Psoas muscle (tissue), 8 donors: ENCODE measurements at places on chromosomes 5 and 9. TPM values are rescaled to one million over a fixed set of nuclear protein-coding genes. Genes with fewer than 3 reads are reported as not detected.

DNA sequence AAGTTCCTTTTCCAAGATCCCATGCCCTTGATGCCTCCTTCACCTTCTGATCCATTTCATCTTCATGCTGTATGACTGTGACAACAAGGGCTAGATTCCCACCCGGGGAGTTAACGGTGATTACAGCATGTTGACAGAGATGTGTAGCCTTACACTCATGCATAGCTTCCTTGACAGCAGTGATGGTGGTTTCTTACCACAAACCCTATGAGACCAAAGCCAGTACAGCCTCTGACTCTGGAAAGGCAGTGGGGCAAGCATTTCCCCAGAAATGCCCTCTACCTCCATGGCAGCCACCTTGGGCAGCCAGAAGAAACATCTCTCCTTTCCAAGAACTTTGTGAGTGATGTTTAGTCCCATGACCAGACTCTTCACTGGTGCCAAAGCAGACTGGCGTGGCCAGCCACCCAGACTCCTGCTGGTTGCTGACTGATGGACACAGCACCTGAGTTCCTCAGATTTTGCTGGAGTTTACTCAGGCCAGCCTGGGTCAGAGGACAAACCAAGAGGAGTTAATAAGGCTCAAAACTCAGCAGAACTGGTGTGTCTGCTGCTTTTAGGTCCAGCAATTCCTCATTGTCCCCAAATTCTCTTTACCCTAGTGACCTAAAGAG lies 199.7 kb upstream of the SLC27A6 start:
- DNase-seq, result no peak
- no peaks in the 10 kb centered on the region for H3K27me3 ChIP-seq
- H3K4me1 ChIP-seq, result no peaks in the 10 kb centered on the region
- no peaks in the 10 kb centered on the region for H3K36me3 ChIP-seq
- no peak overlapping the region for H3K27ac ChIP-seq
- no peak overlapping the region for H3K4me3 ChIP-seq

DNA sequence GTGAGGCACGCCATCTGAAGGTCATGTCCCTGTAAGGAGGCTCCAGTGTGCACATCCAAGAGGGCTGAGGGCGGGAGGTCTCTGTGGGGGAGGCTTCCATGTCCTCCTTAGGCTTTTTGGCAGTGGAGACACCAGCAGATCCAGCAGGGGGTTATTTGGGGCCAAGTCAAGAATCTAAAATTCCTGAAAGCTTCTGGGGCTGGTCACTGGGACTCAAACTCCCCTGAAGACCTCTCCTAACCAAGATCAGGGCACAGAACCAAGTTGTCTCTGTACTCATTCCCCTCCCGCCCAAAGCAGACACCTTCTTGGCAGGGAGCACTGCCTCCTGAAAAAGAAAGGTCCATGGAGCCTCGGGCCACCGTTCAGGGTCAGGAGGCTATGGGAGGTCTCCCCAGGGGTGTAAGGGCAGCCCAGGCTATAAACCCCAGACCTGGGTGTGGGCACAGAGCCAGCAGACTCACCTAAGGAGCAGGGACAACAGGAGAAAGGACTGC lies 127.4 kb upstream of the ADRA1B start:
- no peaks in the 10 kb centered on the region for H3K4me1 ChIP-seq
- H3K4me3 ChIP-seq, result no peak overlapping the region
- H3K27ac ChIP-seq, result no peak overlapping the region
- peak; percentile 59 for DNase-seq
- H3K36me3 ChIP-seq, result no peaks in the 10 kb centered on the region

- no peak overlapping the region for H3K27ac ChIP-seq
- peak; percentile 26 for DNase-seq
- H3K27me3 ChIP-seq, result no peaks in the 10 kb centered on the region
- no peaks in the 10 kb centered on the region for H3K4me1 ChIP-seq
- H3K4me3 ChIP-seq, result no peak overlapping the region
- no peaks in the 10 kb centered on the region for H3K36me3 ChIP-seq
These were observed 602.4 kb upstream of the CLINT1 start for GRCh38 chr5:158461240-158461854.

GRCh38 chr9:75903785-75904360 lies 13.4 kb downstream of the PCSK5 start:
- H3K27me3 ChIP-seq, result no peaks in the 10 kb centered on the region
- DNase-seq, result no peak
- no peaks in the 10 kb centered on the region for H3K4me1 ChIP-seq
- H3K27ac ChIP-seq, result no peak overlapping the region

GRCh38 chr5:73968246-73968645 lies 342.2 kb downstream of the ARHGEF28 start:
- H3K27me3 ChIP-seq, result no peaks in the 10 kb centered on the region
- no peak for DNase-seq
- H3K4me1 ChIP-seq, result no peaks in the 10 kb centered on the region

DNA sequence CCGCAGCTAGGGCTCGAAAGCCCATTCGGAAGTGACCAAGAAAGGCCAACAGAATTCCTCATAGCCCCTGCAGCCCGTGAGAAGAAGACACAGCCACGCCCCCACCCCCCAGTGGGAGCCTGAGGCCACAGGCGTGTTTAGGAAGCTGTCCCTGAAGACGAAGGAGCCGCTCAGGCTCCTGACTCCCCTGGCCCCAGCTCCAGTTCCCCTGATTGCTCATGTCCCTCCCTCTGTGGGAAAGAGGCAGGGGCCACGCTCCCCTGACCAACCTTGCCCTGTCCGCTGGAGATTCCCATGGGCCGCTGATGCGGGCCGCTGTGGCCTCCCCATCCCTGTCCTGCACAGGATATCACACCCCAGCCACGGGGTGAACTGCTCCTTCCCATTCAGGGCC lies 13.6 kb downstream of the ROPN1L start:
- no peaks in the 10 kb centered on the region for H3K27me3 ChIP-seq
- no peaks in the 10 kb centered on the region for H3K4me1 ChIP-seq
- no peak for DNase-seq
- no peaks in the 10 kb centered on the region for H3K36me3 ChIP-seq
- no peak overlapping the region for H3K4me3 ChIP-seq
- no peak overlapping the region for H3K27ac ChIP-seq

DNA sequence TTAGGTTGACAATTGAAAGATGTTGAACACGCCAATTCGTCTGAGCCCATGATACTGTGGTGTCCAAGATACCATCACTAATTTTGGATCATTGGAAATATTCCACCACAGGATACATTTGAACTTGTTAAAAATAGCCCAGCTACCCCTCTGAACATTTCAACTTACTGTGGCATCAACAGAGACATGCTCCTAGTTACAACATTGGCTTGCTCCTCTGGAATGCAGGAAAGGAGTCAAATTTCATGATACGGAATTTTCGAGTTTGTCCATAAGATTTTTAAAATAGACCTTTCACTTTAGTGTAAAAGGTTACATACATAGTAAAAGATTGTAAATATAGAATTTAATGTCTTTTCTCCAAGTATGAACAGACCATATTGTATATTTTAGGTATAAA lies 12.8 kb downstream of the SEMA5A start:
- H3K27ac ChIP-seq, result no peak overlapping the region
- DNase-seq, result no peak
- H3K27me3 ChIP-seq, result no peaks in the 10 kb centered on the region
- H3K36me3 ChIP-seq, result no peaks in the 10 kb centered on the region
- peaks cover 12% of the 10 kb centered on the region for H3K4me1 ChIP-seq

DNA sequence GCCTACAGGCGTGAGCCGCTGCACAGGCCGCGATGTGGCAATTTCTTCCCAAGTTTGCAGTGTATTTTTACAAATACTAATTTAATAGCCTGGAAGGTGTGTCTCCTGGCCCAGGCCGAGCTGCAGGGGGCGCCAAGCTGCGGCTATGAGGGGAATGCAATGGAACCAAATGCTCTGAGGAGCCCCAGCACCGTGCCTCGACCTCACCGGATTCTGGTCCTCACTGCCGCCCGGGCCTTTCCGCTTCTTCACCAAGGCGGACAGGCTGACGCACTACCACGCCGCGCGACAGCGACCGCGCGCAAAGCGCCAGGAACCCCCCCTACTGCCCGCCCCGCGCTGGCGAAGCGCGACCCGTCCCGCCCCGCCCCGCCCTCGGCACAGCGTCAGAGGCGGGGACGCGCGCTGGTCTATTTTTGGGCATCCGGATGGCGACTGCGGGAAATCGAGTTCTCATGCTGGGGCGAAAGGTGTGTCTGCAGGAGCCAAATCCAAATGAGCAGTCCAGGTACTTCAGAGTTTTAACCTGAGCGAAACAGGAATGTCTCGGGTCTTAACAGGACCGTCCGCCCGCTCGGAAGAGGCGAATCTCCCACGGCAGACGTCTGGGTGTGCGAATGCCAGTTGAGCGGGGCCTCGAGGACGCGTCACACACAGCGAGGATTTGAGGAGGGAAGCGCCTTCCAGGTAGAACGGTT lies 31.7 kb upstream of the PRXL2C start:
- H3K4me1 ChIP-seq, result peaks cover 18% of the 10 kb centered on the region
- H3K4me3 ChIP-seq, result peak overlapping the region; percentile 76
- peak; percentile 93 for DNase-seq
- H3K27me3 ChIP-seq, result no peaks in the 10 kb centered on the region
- peak overlapping the region; percentile 75 for H3K27ac ChIP-seq

DNA sequence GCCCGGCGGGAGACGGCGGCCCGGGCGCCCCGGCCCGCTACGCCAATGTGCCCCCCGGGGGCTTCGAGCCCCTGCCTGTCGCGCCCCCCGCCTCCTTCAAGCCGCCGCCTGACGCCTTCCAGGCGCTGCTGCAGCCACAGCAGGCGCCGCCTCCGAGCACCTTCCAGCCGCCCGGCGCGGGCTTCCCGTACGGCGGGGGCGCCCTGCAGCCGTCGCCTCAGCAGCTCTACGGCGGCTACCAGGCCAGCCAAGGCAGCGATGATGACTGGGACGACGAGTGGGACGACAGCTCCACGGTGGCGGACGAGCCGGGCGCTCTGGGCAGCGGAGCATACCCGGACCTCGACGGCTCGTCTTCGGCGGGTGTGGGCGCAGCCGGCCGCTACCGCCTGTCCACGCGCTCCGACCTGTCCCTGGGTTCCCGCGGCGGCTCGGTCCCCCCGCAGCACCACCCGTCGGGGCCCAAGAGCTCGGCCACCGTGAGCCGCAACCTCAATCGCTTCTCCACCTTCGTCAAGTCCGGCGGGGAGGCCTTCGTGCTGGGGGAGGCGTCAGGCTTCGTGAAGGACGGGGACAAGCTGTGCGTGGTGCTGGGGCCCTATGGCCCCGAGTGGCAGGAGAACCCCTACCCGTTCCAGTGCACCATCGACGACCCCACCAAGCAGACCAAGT lies 723 bp downstream of the SNX18 start:
- H3K36me3 ChIP-seq, result no peaks in the 10 kb centered on the region
- H3K4me3 ChIP-seq, result peak overlapping the region; percentile 99
- DNase-seq, result peak; percentile 62
- H3K4me1 ChIP-seq, result peaks cover 35% of the 10 kb centered on the region
- peak overlapping the region; percentile 95 for H3K27ac ChIP-seq

- peaks cover 3% of the 10 kb centered on the region for H3K4me1 ChIP-seq
- H3K27me3 ChIP-seq, result no peaks in the 10 kb centered on the region
- H3K27ac ChIP-seq, result no peak overlapping the region
These were observed 7.5 kb downstream of the CD74 start for GRCh38 chr5:150404941-150405816.

DNA sequence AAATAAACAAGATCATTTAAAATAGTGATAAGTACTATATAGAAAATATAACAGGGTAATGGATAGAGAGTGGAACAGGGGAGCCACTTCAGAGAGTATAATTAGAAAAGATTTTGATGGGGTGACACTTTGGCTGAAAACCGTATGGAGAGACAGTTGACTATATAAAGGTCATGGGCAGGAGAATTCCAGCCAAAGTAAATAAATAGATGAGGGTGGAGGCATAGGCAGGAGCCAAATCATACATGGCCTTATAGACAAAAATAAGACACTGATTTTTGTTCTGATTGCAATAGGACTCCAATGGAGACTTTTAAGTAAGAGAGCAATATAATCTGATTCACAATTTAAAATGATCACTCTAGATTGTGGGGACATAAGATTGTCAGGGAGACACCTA lies 37.5 kb upstream of the NUDT12 start:
- no peak for DNase-seq
- no peak overlapping the region for H3K4me3 ChIP-seq
- H3K27me3 ChIP-seq, result no peaks in the 10 kb centered on the region
- no peak overlapping the region for H3K27ac ChIP-seq

GRCh38 chr9:93110311-93110855 lies 14.4 kb downstream of the CARD19 start:
- H3K27ac ChIP-seq, result no peak overlapping the region
- H3K4me1 ChIP-seq, result peaks cover 14% of the 10 kb centered on the region
- peaks cover 4% of the 10 kb centered on the region for H3K36me3 ChIP-seq
- DNase-seq, result peak; percentile 51

DNA sequence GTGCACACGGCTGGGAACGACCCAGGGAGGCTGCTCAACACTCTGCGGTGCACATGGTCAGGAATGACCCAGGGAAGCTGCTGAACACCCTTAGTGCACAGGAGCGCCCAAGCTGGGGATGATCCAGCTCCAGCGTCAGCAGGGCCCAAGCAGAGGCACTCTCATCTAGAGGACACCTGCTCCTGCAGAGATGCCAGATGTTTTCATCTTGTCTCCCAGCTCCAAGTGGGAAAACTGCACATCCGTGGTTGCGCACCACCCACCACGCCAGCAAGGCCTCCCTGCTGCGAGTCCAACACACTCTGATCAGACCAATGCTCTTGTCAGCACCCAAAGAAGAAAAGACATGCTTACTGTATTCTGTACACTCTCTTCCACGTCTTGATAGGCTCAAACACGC lies 34.1 kb downstream of the UBE2QL1 start:
- H3K36me3 ChIP-seq, result peaks cover 2% of the 10 kb centered on the region
- no peak overlapping the region for H3K4me3 ChIP-seq
- H3K4me1 ChIP-seq, result peaks cover 5% of the 10 kb centered on the region
- no peaks in the 10 kb centered on the region for H3K27me3 ChIP-seq
- no peak for DNase-seq

DNA sequence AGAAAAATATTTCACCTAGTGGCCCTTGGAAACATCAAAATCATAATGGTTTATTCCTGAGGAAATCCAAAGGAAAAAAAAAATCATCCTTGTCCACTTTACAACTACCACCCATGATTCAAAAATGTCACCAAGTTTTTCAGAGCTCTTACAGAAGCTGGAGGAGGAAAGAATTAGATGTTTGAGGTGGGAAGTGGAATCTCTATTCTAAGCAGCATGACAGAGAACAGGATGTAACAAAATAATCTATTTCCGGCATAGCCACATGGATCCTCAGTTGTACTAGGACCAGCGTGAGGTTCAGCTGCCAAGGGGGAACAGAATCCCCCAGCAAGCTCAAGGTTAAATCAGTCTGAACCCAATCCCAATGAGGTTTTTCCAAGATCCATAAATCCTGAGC lies 40.2 kb downstream of the FBXW11 start:
- peaks cover 50% of the 10 kb centered on the region for H3K4me1 ChIP-seq
- peak overlapping the region; percentile 59 for H3K27ac ChIP-seq
- no peaks in the 10 kb centered on the region for H3K36me3 ChIP-seq

EIF4E1B gene
- total RNA-seq, result not detected

C5orf58 gene
- total RNA-seq, result not detected

PTGES gene
- 0.67 TPM for total RNA-seq

SPATA31C1 gene
- not detected for total RNA-seq

ACSL6 gene
- total RNA-seq, result 0.52 TPM

TMEFF1 gene
- 0.29 TPM for total RNA-seq

PCDHA13 gene
- not detected for total RNA-seq

SH3RF2 gene
- 37.1 TPM for total RNA-seq

SUSD3 gene
- total RNA-seq, result 0.54 TPM

RNF145 gene
- 15.5 TPM for total RNA-seq
